ENCODE measurements at places on chromosomes 3 and 15.
A peak's percentile ranks its signal among the peaks of the same experiment; 100 is the strongest.

GRCh38 chr3:145681181-145681580, 479.8 kb downstream of the PLOD2 start:
- no peak for DNase-seq

GRCh38 chr15:50977162-50977561, 68.7 kb downstream of the AP4E1 start:
- no peak for DNase-seq

DNA sequence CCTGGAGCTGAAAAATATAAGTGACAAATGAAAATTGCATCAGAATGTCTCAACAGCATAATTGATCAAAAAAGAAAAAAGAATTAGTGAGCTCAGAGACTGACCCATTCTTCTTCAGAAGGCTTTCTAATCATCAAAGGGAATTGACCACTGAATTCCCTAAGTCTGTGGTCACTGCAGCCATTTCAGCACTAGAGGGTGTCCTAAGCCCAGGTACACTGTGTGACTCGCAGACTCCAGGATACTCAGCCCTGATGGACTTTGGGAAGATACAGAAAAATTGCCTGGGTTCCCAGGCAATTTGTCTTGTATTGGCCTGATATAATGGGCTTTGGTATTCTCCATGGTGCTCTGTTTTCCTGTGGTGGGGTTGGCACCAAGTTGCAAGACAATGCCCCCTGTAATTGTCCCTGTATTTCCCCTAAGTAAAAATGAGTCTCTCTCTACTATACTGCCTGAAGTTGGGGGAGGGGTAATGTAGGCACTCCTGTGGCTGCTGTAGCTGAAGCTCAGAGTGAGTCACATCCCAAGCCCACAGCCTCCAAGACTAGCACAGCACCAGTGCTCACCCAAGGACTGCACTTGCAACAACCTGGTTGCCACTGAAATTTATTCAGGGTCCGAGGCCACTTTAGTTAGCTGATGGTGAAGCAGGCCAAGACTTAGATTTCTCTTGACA, 256.0 kb upstream of the STAC start:
- DNase-seq: peak; percentile 36

DNA sequence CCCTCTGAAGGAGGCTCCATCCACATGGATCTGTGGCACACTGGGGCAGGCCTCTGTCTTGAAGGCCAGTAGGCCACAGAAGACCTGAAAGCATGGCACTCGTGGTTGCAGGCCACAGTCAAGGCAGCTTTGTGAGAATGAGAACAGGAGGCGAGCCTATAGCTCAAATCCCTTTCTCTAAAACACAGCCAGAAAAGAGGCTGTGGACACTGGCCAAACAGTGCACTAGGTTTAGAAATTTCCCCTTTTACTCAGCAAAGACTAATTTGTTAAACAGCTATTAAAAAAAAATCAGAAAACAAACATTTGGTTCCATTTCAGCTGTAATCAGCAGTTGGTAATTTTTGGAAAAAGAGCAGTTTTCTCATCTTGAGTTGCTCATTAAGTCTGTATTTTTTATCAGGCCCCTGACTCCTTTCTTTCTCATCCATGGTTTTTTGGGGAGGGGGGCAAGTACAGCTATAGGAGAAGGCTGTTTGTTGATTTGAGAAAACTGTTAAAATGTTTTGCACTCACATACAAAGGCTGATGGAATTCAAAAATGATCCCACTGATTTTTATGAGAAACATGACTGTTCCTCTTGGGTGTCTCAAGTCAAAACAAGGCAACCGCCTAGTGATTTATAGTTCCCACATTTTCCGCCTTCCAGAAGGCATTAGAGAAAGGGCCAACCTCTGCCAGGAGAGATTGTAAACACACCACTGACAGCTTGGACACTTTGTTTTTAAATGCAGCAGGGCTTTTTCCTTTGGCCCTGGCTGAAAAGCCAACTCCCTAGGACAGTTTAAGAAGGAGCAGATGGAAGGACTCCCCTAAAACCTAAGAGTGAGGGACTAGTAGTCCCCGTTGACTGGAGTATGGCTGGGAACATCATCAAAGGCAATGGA, 28.1 kb downstream of the PARP16 start:
- DNase-seq: no peak

DNA sequence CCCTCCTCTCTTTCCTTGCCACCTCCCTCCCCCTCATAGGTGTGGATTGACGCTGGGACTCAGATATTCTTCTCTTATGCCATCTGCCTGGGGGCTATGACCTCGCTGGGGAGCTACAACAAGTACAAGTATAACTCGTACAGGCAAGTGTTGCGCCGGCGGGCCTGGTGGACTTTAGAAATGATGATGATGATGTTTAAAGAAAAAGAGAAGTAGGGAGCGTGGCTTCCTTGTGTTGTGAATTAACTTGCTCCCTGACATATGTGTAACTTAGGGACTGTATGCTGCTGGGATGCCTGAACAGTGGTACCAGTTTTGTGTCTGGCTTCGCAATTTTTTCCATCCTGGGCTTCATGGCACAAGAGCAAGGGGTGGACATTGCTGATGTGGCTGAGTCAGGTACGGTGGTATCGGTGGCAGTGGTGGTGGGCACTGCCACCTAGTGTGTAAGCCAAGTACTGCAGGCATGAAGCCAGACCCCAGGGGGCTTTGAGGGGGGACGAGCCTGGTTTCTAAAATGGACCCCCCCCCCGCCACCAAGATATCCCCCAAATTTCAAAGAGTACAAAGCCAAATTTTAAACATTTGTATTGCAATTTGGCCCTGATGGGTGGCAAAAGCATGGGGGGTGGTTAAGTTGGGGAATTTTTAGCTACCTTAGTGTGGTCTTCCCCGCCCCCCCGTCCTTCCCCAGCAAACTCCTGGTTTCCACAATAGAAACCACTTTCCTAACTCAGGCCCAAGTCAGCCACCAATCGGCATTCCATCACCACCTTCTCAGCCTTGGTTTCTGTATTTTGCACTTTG, 65.6 kb downstream of the SLC6A6 start:
- no peak for DNase-seq

GRCh38 chr3:194029846-194030245, 106.1 kb upstream of the HES1 start:
- DNase-seq: no peak

- DNase-seq: peak; percentile 46
These were observed 402 bp downstream of the WWTR1 start for GRCh38 chr3:149657321-149657925.

DNA sequence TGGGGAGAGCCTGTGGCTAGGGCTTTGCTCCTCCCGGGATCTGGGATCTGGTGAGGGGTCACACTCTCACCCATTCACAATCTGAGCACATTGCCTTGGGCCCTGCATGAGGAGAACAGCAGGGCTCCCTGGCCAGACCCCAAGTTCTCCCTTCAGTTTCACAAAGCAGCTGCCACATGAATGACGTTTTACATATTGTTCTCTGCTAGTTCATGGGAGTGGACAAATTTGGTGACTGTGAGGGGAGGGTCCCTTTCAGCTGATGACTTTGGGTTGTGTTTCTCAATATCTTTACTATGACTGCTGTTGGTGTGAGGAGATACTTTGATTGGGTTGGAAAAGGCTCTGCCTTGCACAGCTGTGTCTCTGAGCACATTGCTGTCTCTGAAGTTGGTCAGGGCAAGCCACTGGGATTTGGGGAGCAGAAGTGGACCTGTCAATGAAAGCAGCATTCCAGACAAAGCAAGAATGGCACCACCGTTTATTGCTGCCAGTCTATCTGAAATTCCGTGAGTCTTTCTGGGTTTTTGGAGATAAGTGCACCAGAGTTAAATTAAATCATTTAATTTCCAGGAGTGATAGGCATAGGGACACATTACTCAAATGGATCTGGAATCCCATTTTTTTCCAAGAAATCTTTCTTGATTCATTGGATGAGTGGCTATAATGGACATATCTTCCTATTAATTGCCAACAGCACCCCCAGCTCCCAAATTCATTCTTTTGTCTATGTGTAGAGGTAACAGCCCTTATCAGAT, 10.3 kb downstream of the TIMP4 start:
- no peak for DNase-seq

GRCh38 chr15:89091627-89092220, 3.5 kb downstream of the ABHD2 start:
- no peak for DNase-seq

DNA sequence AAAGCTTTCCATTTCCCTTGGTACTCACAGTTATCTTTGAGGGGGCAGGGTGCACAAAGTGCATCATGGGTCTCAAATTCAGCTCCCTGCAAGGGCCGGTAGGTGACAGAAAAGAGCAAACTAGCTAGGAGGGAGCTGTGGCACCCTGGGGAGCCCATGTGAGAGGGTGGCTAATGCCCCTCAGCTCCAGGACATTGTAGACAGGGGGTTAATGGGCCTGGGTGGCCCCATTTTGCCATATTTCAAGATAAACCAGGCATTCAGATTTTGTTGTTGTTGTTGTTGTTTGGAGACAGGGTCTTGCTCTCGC, 3.7 kb upstream of the SLC6A6 start:
- no peak for DNase-seq

DNA sequence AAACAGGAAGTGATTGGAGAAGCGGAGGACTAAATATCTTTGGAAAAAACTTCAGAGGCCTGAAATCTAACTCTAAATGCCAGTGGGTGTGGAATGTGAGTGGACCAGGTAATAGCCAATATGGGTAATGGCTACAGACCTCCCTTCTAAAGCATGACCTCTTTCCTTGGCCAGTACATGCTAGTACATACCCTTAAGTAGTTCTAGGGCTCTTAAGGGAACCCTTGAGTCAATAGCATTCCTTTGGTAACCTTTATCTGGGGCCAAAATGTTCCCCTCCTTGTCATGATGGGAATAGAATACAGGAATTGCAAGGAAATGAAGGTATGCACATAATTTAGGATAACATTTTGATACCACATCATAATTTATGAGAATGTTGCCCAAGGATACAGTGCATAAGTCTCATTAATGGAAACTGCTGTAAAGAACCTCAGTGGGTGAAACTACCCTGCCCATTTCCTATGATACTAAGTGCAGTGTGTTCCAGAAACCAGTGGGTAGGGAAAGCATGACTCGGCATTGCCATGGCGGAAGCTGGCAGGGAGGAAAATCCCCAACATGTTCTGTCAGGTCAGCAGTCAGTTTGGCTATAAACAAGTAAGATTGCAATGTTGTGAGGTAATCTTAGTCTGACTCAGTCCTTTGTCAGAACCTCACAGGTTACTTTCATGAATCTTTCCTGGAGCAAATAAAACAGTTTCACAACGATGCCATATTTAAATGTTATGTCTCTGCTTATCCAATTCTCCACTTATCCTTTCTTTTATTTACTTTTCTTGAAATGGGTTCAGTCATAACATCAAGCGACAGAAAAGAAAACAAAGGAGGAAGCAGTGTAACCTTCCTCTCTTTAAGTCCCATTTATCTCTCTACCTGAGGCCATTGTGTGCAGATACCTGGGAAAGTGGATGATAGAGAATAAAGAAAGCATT, 23.5 kb upstream of the RAP2B start:
- DNase-seq: peak; percentile 72

DNA sequence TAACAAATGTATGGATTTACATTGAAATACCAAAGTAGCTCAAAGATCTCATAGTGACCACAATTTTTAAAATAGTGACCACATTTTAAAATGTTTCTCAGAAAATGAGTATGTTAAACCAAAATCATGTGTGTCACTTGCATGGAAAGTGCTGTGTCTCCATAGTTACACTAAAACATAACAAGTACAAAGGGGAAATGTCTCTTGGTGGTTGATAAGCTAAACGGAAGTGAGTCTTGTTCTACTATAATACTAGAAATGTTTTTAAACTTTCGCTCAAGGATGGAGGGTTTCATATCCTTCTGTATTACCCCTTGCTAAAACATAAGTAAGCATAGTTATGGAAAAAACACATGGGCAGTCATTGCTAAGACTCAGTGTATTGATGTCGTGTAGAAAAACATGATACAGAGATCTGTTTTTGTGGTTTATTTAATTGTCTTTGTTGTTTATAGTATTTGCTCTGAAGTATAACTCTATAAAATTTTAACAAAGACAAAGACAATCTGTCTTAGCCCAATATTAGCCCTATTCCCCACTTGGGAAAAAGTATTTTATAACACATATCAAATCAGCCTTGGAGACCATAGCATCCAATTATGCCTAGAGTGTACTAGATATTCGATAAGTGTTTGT, 27.0 kb upstream of the DENND4A start:
- DNase-seq: no peak

DNA sequence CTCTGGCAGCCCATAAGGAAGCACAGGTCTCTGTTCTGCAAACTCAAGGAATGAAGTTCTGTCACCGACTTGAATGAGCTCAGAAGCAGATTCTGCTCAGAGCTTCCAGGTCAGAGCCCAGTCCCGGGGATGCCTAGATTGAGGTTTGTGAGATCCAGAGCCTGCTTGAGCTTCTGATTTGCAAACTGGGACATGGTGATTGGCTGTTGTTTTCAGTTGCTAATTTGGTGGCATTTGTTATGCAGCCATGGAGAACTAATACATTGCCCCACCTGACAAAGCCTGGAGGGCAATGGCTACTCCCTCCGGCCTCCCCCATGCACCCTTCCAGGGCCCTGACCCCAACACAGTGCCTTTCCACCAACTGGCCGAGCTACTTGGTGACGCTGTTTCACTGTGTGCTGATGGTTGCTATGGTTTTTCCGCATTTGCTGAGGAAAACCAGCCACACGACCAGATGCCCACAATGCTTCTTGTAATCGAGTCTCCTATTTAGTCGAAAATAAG, 379.5 kb upstream of the ATP10A start:
- DNase-seq: no peak

- DNase-seq: no peak
These were observed 48.4 kb downstream of the SLC2A2 start for GRCh38 chr3:170977949-170978745.

GRCh38 chr3:138452436-138452835, 18.0 kb downstream of the ESYT3 start:
- no peak for DNase-seq

GRCh38 chr3:55202326-55202725, 274.5 kb upstream of the LRTM1 start:
- DNase-seq: peak; percentile 92

DNA sequence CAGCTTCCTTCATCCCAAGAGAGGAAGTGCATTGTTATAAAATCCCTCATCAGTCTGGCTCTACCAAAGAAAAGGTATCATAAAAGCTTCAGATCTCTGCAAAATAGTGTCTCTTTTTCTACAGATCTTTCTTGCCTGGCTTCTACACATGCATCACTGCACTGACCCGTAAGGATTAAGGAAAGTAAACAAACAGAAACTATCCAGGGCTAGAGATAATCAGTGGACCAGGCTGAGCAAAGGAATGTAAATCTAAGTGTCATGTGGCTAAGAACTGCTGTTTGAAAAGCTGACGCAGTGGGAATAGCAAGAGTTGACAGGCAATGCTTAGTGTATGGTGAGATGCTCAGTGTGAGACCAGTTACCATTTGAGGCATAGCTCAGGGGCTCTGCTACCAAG, 339.7 kb downstream of the IL5RA start:
- DNase-seq: no peak

- DNase-seq: no peak
These were observed 41.8 kb upstream of the SETMAR start for GRCh38 chr3:4261406-4261805.

All from fibroblast of skin of left quadriceps (primary cell).